ENCODE measurements at places on chromosomes 3 and 15.

DNA sequence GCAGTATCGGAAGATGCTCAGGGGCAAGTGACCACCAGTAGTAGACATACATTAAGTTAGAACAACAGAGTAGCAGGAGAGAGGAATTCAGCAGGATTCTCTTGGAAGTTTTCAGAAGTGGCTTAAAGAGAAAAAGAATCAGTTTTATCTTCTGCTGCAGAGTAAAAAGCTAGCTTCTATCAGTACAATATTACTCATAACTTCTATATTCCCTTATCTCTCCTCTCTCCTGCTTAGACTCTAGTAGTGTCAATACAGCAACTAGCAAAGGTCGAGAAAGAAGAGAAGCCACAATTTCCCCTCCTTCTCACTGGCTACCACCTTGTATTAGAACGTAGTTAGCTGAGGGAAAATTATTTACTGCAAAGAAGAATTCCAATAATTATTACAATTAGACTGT is 539.7 kb downstream of the DIPK2A start:
- DNase-seq, result no peak

DNA sequence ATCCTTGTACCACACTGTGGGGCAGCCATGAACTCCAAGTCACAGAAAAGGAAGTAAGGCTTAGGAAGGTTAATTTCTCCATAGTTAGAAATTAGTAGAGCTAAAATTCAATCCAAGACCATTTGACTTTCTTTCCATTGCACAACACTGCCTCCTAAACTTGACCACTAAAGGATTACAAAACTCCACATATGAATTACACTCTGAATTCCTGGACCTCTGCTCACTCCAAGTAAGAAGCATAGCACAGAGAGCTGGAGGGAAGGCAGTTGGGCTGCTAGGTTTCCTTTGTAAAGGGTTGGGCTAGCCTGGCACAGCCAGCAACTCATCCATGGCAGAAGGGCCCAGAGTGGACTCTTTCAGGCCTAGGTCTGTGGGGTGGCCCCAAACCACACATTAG is 134.4 kb downstream of the MYLK start:
- no peak for DNase-seq

DNA sequence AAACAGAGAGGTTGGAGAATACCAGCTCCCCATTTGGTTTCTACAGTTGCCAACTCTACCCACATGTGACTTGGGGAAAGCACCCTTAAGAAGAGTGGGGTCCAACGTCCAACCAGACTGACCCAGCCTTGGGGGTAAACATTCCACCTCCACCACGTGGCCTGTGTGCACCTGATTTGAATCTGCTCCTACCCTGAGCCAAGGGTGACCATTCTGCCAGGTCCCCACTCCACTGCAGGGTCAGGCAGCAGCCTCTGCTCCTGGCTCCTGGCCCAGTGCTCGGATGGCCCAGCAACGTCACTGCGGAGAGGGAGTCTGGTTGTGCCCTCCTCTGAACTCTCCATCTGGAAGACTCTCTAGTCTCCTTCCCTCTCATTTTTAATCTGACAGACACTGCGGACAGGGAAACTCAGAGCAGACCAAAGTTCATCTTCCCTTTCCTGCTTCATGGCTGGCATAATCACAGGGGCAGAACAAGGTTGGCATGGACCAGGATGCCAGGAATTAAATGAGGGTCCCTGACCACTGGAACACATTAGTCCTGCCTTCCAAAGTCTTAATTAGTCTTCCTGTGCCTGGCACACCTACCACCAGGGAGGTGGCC is 29.4 kb downstream of the FHIT start:
- DNase-seq, result no peak

DNA sequence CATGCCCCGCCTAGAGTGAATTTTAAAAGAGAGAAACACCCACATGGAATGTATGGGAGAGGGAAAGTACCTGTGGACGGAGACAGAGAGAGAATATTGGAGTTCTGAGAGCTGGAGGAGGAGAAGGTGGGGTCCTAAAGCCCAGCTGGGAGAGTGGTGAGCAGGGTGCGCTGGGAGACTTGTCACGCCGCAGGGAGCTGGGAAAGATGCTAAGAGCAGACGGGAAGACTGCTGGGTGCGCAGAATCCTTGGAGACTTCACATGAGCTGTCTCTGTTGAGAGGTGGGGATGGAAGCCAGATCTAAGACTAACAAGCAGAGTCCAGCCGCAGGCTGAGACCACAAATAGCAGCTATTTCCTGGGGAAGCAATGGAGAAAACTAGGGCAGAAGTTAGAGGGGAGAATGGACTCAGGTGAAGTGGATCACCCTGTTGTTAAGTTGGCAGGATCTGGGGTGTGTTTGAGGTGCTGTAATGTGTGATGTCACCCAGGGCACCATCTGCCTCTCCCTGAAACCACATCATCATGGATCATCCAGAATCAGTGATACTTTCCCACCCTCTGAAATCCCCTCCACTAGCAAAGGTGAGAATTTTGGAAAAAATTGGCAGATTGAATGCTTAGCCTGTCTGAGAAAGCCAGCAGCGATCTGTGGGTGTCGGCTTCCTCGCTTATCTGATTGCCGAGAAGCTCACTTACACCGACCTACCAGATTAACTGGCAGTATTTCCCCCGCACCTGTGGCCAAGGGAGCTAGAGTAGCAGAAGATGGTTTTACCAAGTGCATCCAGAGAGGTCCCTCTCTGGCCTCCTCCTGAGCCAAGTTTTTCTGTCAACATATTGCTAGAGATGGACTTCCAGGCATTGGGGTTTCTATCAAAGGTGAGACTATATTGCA is 174.8 kb upstream of the BHLHE40 start:
- DNase-seq, result no peak

DNA sequence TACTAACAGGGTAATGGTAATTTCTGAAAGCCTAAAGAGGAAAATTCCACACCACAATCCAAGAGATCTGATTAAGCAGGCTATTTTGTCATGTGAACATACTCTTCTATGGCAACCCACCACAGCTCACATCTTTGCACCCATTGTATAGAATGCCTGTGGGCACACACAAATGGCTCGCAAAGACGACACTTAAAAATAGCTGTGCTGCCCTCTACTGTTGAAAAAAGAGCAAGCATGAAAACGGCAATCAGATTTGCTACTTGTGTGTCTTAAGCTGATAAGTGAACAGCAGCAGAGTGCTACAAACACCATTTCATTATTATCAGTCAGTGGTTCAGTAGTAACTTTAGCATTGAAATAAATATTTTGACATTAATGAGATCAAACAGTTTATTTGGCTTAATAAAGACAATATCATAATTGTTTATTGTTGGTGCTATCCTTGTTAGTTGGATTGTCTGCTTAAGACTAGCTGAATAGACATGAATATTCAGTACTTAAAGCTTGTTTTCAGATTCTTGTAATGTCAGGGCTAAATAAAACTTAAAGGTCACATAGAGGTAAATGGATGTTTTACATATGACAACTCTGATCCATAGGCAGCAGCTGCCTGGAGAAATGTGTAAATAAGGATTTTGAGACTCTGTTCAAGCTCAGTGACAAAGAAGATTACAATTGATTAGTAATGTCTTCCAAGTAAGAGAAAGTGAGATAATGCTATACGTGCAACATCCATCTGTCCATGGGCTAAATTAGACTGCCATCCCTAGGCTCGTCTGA is 199.1 kb downstream of the LRRN1 start:
- DNase-seq, result no peak

- DNase-seq, result no peak
These were observed 828 bp downstream of the THOC7 start for GRCh38 chr3:63862804-63863149.

DNA sequence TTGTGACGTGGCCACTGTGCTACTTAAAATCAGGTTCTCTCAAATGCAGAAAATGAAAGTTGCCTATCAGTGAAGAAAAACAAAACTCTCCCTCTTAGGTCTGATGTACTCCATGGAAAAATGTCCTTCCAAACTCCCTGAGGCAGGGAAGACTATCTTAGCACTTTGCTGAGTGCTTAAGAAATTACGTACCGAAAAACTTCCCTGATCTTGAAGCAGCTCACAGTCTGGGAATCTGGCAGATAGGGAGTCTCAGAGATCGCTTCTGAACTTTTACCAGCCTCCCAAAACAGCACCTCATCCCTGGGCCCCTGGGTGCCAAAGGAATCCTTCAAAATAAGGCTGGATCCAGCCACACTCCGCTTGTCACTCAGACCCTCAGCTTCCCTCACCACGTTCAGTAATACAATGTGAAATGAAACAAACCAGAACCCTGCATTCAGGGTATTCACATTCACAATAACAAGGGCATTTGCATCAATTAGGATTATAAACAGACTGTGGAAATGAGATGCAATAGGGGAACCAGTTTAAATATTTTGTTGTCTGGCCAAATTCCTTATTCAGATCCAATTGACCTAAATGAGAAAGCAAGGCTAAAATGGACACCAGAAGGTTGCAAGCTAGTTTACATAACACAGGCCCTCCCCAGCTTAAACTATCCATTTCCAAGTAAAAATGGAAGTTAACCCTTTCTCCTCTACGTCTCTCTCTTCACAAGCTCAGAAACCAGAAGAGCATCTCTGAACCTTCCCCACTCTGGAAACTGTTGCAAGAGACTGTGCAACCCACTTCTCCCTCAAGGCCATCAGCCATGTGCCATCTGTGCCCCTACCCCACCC is 20.9 kb downstream of the OSBPL10 start:
- DNase-seq, result no peak

Measured in right renal pelvis (tissue), 4 donors.